ENCODE measurements at places on chromosomes 4 and X.

GRCh38 chr4:8904666-8905065 lies 33.0 kb upstream of the HMX1 start:
- no peak for DNase-seq

DNA sequence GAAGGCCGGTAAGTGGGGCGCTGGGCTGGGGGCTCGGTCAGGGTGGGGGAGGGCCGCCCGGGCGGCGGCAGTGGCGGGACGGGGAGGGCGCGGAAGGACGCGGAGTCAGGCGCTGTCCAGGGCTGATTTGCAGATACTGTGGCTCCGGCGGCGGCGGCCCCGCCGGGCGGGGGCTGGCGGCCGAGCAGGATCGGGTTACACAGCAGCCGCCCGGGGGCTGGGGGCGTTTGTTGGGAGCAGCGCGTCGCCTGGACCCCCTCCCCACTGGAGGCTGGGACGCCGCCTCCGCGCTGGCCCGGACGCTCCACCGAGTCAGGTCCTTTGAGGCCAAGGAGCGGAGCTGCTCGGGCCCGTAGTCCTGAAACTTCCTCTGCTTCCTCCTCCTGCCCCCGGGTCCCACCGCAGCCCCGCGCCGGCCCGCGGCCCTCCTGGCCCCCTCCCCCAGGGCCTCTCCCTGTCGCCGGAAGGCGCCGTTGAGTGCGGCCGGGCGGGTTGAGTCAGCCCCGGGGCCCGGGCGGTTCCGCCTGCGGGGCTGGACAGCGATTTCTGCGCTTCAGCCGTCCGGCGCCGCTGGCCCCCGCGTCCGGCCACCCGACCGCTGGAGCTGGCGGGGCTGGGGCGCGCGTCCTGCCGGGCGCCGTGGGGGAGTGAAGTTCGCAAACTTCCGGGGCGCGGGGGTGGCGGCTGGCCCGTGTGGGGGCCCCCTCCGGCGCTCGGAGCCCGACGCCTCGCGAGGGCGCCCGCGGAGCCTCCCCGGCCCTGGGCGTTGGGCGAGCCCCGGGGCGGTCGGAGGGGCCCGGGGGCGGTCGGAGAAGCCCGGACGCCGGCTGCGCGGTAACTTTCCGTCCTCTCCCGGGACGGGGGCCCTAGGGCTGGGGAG lies 746 bp downstream of the REST start:
- DNase-seq = peak; percentile 44

GRCh38 chr4:2591189-2591588 lies 54.7 kb downstream of the FAM193A start:
- no peak for DNase-seq

DNA sequence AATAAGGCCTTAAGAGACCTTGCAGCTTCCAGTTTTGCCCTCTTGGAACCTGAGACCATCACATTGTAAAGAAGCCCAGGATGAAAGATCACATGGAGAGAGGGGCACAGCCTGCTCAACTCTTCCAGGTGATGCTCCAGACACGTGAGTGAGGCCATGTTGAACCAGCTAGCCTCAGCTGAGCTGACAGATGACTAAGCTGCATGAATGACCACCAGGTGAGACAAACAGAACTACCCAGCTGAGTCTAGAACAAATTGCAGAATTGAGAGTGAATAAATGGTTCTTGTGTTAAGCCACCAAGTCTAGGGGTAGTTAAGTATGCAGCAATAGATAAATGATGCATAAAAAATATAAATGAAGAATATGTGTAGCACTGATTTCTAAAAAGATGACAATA lies 16.8 kb upstream of the GPR82 start:
- DNase-seq = no peak

All from stimulated activated CD8-positive, alpha-beta memory T cell treated with anti-CD3 and anti-CD28 coated beads, Interleukin-4, amount 100 ng/mL, for 1 hour (primary cell).